ENCODE measurements at places on chromosomes 1 and 21.

DNA sequence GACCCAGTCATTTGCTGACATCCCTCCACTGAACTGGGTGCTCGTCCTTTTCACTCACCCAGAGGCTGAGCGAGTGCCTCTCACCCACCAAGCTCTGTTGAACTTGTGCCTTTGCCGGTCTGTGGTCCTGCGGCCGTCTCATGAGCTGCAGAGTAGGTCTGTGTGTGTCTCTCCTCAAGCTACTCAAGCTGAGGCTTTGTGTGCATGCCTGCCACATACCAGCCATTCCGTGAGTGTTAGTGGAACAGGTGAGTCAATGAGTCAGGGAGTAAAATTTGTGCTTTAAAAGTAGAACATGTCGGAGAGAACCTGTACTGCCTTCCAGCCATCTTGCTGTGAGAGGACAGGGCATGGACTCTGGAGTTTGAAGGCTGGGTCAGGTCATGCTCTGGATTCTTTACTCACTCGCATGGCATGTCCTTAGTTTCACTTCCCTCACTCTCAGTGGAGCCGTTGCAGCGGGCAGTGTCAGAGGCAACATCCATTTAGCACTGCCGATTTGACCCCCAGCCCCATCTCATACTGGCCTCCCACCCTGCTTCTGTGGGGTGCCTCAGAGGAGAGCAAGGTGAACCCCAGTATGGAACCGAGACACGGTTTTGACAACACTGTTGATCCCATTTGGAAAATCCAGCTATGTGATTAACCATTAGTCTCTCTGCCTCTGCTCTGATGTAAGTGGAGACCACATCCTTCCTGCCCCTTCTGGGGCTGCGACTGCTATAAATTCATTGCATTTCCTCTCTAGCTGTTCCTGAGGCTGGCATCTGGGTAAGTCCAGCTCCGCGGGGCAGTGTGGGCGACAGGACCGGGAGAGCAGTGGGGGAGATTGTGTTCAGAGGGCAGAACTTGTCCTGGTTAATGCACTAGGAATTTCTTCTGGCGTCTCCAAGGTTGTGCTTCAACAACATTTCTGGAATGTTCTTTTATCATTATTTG lies at the start of gene NLRP3:
Gene NLRP3 (plus strand): TSS at position 751 of the 939 bp plus-strand sequence. CDS start 2,628 bp downstream, outside the sequence.
- peak; percentile 54 for DNase-seq

GRCh38 chr1:87077959-87078639 lies 163.7 kb downstream of the HS2ST1 start:
- DNase-seq = no peak

- DNase-seq = peak; percentile 16
These were observed 23.3 kb downstream of the PLEKHM2 start for GRCh38 chr1:15707239-15707925.

DNA sequence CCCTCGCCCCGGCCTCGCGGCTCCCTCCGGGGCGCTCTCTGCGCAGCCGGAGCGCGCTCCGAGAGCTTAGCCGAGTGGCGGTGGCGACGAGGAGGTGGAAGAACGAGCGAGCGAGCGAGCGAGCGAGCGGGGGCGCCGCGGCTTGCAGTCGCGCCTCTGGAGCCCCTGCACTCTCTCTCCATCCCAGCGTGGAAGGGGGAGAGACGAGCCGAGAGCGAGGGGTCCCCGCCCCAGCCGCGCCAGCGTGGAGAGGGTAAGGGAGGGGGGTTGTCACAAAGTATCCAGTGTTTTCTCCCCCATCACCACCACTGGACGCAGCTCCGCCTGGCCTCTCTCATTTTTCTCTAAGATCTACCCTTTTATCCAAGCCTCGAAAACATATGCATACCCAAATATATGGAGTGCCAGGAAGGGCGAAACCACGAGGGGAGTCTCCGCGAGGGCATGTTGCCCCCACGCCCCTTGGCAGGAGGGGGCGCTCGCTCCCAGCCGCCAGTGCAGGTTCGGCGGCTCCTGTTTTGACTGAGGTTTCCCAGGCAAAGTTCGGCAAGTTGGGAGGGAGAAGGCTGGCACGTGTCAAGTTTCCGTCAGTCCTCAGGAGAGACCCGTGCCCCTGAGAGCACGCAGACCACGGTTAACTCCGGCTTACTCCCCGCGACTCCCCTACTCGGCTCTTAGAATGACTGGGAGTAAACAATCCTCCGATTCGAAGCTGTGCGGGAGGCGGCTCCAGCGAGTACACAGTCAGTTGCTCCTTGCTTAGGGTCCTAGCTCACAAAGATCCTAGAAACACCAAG lies 569 bp upstream of the DAB1 start:
- peak; percentile 52 for DNase-seq

DNA sequence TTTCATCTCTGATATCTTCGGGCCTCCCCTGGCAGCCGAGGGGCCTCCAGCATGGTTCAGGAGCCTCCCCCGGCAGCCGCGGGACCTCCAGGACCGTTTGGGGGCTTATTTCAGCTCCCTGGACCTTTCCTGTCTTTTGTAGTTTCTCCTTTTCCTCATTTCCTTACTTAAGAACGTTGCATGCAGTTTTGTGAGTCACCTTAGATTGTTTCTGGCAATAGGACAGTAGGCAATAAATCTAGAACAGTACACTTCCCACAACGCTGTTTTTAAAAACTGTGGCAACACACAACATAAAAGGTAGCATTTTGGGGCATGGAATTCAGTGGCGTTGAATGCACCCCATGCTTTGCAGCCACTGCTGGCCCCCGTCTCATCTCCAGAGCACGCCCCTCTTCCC lies 24.4 kb downstream of the FAAP20 start:
- no peak for DNase-seq

GRCh38 chr1:14466006-14466405 lies 132.5 kb upstream of the KAZN start:
- DNase-seq = no peak

DNA sequence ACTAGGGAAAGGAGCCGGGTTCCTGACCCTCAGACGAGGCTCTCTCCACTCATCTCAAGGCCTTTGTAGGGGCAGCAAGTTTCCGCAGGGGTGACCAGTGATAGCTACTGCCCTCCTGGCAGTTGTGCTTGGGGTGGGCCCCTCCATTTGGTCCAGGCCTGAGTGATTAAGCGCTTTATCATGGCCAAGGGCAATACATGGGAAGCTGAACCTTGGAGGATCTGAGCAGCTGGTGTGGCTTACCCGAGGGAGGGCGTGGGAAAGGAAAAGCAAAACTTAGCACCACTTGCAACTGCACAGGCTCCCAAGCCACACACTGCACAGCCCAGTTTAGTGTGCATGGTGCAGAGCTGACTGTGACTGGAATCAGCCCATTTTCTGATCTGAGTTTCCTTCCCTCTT lies 47.8 kb downstream of the GADD45A start:
- DNase-seq = peak; percentile 77

DNA sequence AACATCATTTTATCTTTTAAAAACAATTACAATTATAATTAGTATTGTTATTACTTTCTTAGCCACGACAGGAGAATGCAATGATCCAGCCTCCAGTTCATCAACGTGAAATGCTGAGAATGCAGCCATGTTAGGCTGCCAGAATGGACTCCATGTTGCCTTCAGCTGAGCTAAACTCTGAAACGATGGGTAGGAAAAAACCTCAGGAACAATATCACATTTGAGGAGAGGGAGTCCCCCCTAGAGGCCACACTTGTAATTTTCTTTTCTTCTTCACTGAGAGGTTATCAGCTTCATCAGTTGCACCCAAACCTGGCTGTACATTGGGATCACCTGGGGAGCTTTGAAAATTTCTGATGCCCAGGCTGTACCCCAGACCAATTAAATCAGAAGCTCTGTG lies 34.6 kb upstream of the DNAH14 start:
- no peak for DNase-seq

GRCh38 chr1:163933437-163933836 lies 611.7 kb downstream of the NUF2 start:
- no peak for DNase-seq

DNA sequence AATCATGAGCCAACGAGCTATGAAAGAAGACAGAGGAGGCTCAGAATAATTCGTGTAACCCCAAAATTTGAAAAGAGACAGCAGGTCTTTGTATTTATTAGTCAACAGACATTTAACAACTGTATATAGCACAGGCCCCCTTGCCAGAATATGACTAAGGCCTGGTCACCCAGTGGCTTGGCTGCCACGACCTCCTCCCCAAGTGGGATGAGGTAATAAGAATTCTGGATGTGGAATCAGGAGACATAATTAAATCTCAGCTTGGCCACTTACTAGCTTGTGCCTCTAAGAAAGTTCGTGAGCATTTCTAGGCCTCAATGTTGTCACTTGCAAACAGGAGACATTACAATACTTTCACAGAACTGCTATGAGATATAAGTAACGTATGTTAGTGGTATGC lies 134.2 kb upstream of the TNFSF4 start:
- DNase-seq = peak; percentile 52

DNA sequence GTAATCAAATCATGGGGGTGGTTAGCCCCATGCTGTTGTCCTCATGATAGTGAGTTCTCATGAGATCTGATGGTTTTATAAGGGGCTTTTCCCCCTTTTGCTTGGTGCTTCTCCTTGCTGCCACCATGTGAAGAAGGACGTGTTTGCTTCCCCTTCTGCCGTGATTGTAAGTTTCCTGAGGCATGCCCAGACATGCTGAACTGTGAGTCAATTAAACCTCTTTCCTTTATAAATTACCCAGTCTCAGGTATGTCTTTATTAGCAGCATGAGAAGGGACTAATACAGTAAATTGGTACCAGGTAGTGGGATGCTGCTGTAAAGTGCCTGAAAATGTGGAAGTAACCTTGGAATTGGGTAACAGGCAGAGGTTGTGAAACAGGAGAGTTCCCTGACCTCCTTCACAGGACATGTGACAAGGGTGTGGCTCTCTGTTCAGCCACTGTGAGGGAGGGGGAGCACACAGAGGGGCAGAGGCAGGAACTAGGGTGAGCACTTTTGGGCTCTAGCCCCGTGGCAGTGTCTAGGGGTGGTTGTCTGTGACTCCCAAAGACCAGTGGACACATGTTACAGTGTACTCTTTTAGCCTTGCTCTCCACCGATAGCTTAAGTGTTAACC lies 105.3 kb downstream of the BACH1 start:
- peak; percentile 13 for DNase-seq

GRCh38 chr1:43768168-43768567 lies 60.8 kb downstream of the ST3GAL3 start:
- no peak for DNase-seq

- DNase-seq = no peak
These were observed 66.9 kb downstream of the LRRC8D start for GRCh38 chr1:89887713-89888112.

DNA sequence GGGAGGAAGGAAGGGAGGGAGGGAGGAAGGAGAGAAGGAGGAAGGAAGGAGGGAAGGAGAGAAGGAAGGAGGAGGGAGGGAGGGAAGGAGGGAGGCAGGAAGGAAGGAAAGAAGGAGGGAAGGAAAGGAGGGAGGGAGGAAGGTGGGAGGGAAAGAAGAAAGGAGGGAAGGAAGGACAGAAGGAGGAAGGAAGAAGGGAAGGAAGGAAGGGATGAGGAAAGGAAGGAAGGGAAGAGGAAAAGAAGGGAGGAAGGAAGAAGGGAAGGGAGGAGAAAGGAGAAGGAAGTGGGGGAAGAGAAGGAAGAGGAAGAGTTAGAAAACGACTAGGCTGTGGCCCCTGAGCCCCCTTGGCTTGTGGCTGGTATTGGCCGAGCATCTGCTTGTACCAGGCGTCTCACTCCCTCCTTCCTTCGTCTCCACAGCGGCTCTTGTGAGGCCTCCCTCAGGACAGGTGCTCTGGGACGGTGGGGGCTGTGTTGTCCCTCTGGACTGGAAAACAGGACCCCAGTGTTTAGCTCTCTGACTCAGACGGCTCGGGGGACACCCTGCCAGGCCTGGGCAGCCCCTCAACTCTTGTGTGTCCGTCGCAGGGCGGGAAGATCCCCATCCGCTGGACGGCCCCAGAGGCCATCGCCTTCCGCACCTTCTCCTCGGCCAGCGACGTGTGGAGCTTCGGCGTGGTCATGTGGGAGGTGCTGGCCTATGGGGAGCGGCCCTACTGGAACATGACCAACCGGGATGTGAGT lies 36.2 kb upstream of the C1QA start:
- no peak for DNase-seq

GRCh38 chr1:151993084-151993733 lies 450 bp downstream of the S100A10 start:
- DNase-seq = peak; percentile 78

DNA sequence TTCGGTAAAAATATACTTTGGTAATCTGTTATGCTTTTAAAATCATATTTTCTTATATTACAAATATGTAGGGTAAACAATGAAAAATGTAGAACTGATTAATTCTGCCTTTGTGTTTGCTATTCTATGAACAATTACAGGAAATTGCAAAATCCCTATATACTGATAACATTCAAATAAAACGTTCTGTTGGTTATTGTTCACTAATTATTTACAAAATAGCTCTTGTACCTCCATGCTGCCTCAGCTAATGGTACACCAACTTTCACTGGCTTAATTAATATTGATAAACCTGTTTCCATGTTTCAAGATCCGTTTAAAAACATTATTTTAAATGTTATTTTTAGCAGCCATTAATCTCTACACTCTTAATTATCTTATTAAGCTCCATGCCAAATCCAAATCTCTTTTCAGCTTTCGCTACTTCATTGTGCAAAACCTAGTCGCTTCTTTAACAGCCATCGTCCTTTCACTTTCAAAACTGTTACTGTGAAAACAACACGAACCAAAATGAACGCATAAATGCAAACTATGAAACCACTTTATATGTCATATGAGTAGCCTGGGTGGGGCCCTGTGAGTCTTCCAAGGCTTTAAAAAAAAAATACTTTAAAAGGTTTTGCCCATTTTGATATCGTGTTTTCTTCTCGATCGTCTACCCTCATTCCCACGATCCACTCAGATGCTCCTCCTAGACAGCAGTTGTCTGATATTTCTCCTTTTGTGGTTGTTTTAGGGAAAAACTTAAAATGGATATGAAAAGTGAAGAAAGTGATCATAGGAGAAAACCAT lies 807.1 kb downstream of the USP25 start:
- DNase-seq = no peak

GRCh38 chr1:41138549-41138948 lies 103.6 kb downstream of the SCMH1 start:
- DNase-seq = no peak

DNA sequence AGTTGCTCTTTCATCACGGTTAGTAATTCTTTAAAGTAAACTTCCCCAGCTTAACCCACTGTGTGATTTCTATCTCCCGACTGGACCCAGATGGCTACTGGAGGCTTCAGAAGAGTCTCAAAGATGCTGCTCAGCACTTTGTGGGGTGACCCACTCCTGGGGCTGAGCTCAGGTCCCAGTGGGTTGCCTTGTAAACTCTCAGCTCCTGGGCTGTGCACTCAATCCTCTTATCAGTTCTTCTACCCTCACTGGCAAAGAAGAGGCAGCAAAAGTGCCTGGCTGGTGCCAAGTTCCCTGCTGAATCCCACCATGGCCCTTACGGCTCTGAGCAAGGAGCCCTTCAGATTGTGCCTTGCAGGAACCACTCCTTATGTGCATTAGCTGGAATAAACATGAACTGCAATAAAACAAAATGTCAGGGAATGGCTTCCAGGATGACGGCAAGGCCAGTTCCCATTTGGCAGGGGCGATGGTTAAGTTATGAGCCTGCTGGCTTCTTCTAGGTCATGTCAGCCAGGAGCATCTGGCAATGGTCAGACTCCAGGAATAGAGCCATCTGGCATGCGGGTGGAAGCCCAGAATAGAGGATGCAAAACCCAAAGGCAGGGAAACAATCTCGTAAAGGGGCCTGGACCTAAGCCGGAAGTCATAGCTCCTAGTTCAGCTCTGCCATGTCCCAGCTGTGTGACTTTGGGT lies 6.8 kb downstream of the MYOC start:
- peak; percentile 89 for DNase-seq

Data from right cardiac atrium (tissue), 5 donors.